ENCODE measurements at places on chromosomes 4 and X.

GRCh38 chrX:155888139-155888538 lies 7.0 kb downstream of the VAMP7 start:
- DNase-seq: peak; percentile 57

- DNase-seq: peak; percentile 80
Observed at GRCh38 chr4:42656944-42657792, at the start of gene ATP8A1. Gene ATP8A1 (minus strand): TSS chr4:42657105. CDS start chr4:42656873, 232 bp downstream.

- DNase-seq: no peak
Observed at GRCh38 chr4:5759236-5760075, 48.5 kb downstream of the EVC start.

- no peak for DNase-seq
Observed at GRCh38 chr4:156972379-156973015, 898 bp upstream of the PDGFC start.

GRCh38 chr4:661881-662761 lies 12.0 kb downstream of the ATP5ME start:
- DNase-seq: no peak

- DNase-seq: no peak
Observed at GRCh38 chrX:7706032-7706431, 136.9 kb upstream of the VCX start.

GRCh38 chr4:74752798-74753197 lies 41.5 kb downstream of the BTC start:
- DNase-seq: no peak

DNA sequence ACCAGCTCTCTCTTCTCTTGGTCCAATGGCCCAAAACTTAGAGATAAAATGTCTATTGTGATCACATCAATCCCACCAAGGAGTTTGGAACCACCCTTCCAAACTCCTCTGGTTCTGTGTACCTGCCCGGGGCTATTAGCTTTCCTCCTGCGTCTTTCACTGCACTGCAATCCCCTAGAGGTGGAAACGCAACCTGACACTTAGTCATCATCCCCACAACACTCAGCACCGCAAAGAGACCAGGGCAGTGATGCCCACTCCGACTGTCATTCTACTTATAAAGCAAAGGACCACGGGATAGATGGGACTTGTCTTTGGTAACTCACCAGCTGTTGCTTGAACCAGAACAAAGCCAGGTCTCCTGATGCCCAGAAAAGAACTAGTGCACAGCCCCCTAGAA lies 22.0 kb downstream of the AFAP1 start:
- no peak for DNase-seq

GRCh38 chrX:129310000-129310399 lies 213.3 kb downstream of the SMARCA1 start:
- no peak for DNase-seq

GRCh38 chr4:78669453-78669852 lies 106.7 kb upstream of the BMP2K start:
- no peak for DNase-seq

GRCh38 chr4:181971973-181972372 lies 271.2 kb upstream of the TENM3 start:
- DNase-seq: no peak

Data from CD14-positive monocyte (primary cell).